Umbilical cord (tissue), 2 donors: ENCODE measurements at places on chromosomes 3 and 15. TPM values are rescaled to one million over a fixed set of nuclear protein-coding genes. Genes with fewer than 3 reads are reported as not detected.

Gene STRIT1
- not detected for total RNA-seq

GRCh38 chr3:42653560-42654330, at the start of gene ZBTB47:
Gene ZBTB47, plus strand, starts transcription at chr3:42653697. Its CDS starts 4,659 bp downstream, at chr3:42658356.
- DNase-seq = peak; percentile 61

DNA sequence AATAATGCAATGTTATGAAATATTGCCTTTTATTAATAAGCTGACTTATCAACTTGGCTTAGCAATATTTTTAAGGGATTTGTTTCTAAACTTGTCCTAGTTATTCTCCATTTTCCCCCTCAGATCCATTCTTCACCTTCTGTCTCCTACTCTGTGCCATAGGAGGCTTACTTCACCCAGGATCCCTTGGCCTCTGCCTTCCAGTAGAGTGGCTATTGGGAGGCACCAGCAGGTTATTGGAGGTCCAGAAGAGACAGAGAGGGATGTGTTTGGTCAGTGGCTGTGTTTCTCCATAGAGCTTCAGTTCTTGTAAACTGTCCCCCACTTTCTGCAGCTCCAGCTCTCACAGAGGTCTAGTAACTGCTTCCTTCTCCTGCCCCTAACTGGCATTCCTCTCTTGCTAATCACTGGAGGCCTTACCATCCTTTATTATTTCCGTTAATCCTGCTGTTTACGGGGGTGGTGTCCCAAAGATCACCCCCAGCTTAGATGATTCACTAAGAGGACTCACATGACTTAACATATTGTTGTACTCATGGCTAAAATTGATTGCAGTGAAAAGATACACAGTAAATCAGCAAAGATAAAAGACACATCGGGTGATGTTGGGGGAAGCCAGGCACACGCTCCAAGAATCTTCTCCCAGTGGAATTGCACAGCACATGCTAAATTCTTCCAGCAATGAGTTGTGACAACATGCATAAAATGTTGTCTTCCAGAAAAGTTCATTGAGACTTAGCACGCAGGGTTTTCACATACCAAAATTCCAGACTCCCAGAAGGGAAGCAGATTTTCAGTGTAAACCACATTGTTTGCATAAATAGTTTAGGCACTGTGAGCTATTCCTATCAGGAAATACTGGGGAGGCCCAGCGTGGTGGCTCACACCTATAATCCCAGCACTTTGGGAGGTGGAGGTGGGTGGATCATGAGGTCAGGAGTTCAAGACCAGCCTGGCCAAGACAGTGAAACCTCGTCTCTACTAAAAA, 67.5 kb downstream of the RPL22L1 start:
- peak; percentile 30 for DNase-seq

- DNase-seq = peak; percentile 55
These were observed 37.9 kb downstream of the MYO5C start for GRCh38 chr15:52257734-52258062.

- peak; percentile 92 for DNase-seq
These were observed 1.3 kb downstream of the ARL6IP5 start for GRCh38 chr3:69085833-69086722.

- DNase-seq = peak; percentile 48
These were observed 77.4 kb downstream of the SLTM start for GRCh38 chr15:58856086-58856485.

DNA sequence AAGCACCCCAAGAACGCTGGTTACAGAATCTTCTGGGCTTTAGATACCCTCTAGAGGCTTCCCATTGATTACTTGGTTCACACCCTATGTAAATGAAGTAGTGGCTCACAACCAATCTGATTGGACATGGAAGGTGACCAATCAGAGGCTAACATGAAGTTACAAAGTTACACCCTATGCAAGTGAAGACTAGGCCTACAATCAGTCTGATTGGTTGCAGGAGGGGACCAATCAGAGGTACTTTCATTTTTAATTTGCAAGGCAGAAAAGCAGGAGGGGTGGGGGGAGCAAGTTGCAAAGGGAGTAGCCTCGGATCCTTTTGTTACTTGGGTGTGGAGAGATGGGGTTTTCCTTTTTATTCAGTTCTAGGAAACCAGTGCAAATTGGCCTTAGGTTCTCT, 11.1 kb upstream of the RTP2 start:
- no peak for DNase-seq
